ENCODE measurements at places on chromosomes 2 and 18. TPM values are rescaled to one million over a fixed set of nuclear protein-coding genes. Genes with fewer than 3 reads are reported as not detected.

CYP27A1 gene
- 30.0 TPM for total RNA-seq

SNTG2 gene
- total RNA-seq: 11.8 TPM

ARHGAP15 gene
- 9.1 TPM for total RNA-seq

GRCh38 chr2:105806996-105807395 lies 62.3 kb downstream of the NCK2 start:
- DNase-seq: peak; percentile 27

GRCh38 chr2:70851704-70852103 lies 16.1 kb upstream of the CD207 start:
- DNase-seq: peak; percentile 3

GRCh38 chr18:34598120-34598635 lies 111.9 kb upstream of the DTNA start:
- no peak for DNase-seq

- no peak for DNase-seq
Observed at GRCh38 chr2:58131191-58132011, 84.8 kb downstream of the VRK2 start.

GRCh38 chr18:46555724-46556123 lies 101.3 kb downstream of the LOXHD1 start:
- DNase-seq: no peak

DNA sequence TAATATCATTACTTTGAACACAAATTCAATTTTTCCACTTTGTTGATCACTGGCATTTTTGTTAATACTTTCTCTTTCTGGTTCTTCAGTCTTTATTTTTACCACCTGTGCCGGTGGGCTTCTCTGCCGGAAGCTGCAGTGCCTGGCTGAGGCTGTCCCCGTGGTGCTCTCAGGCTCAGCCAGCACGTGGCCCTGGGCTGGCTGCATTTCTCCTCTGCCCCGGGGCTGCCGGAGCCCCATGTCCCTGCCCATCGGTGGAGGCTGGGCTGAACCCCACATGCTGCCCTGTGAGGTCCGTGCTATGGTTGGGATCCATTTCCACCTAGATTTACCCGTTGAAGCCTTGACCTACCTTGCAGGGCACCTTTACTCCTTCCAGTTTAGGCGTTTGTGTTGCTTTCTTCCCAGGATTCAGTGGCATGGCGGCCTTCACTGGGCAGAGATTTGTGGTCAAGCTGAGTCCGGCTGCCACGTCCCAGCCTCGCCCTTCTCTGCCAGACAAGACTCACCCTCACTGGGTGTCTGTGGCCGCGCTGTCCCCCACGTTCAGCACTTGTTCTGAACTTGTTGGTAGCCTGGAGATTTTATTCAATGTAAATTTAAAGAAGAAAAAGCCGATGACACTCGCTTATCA lies 12.8 kb upstream of the TMEM18 start:
- no peak for DNase-seq
